ENCODE measurements at places on chromosomes 7 and 10.

DNA sequence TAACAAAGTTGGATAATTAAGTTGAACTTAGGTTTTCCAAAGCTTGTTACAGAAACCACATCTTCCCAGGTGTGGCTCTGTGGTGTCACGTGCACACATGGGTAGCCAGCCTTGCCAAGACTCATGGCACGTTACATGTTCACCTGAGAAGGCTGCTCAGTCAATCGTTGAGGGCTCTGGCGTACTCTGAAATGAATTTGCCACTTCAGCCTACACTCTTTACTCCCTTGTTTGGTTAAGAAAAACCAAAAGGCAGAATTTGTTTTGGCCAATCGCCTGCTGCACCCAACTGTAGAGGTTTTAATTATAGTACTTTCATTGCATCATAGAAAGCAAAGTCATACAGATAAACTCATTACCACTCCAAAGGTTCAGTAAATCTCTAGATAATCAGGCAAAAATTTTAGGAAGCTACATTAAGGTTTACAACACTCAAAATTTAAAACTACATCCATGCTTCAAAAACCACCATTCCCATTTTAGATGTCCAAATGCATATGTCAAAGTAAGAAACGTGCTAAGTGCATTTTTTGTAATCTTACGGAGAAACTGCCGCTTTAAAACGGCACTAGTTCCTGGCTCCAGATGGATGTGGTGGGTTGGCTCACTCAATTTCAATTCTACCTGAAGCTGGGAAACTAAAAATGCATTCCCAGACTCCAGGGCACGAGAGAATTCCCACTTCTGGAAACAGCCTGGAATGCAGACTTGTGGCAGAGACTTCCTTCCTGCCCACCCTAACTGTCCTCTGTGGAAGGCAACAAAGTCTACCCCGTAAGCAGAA lies 88.4 kb downstream of the DIP2C start:
- no peak for DNase-seq

- DNase-seq = no peak
Observed at GRCh38 chr7:156055206-156055822, 243.1 kb upstream of the SHH start.

- no peak for DNase-seq
Observed at GRCh38 chr10:114685456-114685855, 27.4 kb upstream of the ABLIM1 start.

DNA sequence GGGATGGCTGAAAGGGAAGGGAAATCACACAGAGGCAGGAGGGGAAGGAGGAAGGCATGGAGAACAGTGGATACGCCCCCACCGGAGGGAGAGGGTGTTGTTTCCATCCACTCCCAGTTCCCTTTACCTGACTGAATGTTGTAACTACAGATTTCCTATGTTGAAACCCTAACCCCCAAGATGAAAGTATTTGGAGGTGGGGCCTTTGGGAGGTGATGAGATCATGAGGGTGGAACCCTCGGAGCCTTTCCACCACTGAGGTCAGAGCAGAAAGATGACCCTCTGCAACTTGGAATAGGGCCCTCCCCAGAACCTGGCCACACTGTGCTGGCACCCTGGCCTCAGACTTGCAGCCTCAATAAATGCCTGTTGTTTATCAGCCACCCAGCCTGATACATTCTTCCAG lies 48.6 kb upstream of the CNPY1 start:
- DNase-seq = no peak

- no peak for DNase-seq
Observed at GRCh38 chr7:27651702-27652101, 11.0 kb downstream of the HIBADH start.

GRCh38 chr10:132311338-132311939 lies 3.7 kb upstream of the STK32C start:
- no peak for DNase-seq
